ENCODE measurements at places on chromosomes 12 and 14.

GRCh38 chr14:83297361-83297760 is 1763.7 kb upstream of the SEL1L start:
- no peaks in the 10 kb centered on the region for H3K4me1 ChIP-seq
- no peaks in the 10 kb centered on the region for H3K27me3 ChIP-seq
- H3K27ac ChIP-seq, result no peak overlapping the region
- H3K36me3 ChIP-seq, result no peaks in the 10 kb centered on the region

DNA sequence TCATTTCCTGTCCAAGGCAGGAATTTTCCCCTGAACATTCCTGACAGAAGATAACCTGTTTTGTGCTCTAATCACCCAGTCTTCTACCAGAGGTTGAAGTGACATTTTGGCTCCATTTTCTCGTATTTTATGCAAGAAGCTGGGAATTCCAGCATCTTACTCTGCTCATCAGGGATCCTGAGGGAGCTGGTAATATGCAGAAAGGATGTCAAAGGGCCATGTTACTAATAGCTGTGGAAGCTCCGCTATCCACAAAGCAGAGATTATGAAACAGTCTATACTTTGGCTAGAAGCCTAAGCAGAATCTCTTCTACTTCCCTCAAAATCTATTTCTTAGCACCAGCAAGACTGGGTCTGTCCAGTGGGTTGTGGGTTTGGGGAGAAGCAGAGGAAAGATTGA is 613.0 kb downstream of the DIO2 start:
- peaks cover 19% of the 10 kb centered on the region for H3K36me3 ChIP-seq
- no peak overlapping the region for H3K27ac ChIP-seq
- no peak for DNase-seq
- no peaks in the 10 kb centered on the region for H3K27me3 ChIP-seq
- no peak overlapping the region for H3K4me3 ChIP-seq

DNA sequence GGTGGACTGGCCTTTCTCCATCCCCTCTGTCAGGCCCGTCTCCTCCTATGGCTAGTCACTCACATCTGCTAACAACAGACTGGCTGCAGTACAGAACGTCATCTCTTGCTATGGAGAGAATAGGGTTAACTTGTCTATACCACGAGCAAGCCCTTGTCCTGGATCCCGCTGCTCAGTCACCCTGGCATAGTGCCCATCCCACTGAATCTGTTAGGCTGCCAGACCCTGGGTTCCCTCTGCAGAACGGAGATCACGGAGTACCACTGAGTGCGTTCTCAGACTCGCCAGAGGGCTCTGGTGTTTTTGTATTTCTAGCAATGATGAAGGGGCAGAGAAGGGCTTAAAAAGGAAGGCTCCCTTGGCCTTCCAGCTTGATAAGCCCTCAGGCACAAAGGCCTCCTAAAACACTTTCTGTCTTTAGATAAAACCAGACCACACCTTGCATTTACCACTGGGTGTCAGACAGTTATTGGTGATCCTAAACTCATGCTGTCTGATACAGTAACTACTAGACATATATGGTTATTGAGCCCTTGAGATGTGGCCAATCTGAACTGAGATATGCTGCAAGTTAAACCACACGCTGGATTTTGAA is 6.3 kb upstream of the NRIP2 start:
- no peak for DNase-seq
- no peak overlapping the region for H3K27ac ChIP-seq
- no peak overlapping the region for H3K4me3 ChIP-seq
- peaks cover 14% of the 10 kb centered on the region for H3K27me3 ChIP-seq

- peaks cover 50% of the 10 kb centered on the region for H3K36me3 ChIP-seq
- H3K4me1 ChIP-seq, result peaks cover 69% of the 10 kb centered on the region
- no peak for DNase-seq
- H3K4me3 ChIP-seq, result no peak overlapping the region
Measured at GRCh38 chr12:65875640-65876071, 51.4 kb downstream of the HMGA2 start.

- H3K4me1 ChIP-seq, result no peaks in the 10 kb centered on the region
- H3K27me3 ChIP-seq, result peaks cover 4% of the 10 kb centered on the region
- DNase-seq, result no peak
- no peak overlapping the region for H3K4me3 ChIP-seq
- H3K27ac ChIP-seq, result no peak overlapping the region
- no peaks in the 10 kb centered on the region for H3K36me3 ChIP-seq
Measured at GRCh38 chr12:62251609-62251958, 8.6 kb upstream of the USP15 start.

Data from nephron progenitor cell (in vitro differentiated cells).